Stimulated activated CD4-positive, alpha-beta T cell treated with anti-CD3 and anti-CD28 coated beads, TNF-alpha, amount 100 ng/mL, for 1 hour (primary cell): ENCODE measurements at places on chromosomes 7 and 10.

GRCh38 chr7:142745091-142745635 lies 4.1 kb upstream of the PRSS1 start:
- DNase-seq, result no peak

DNA sequence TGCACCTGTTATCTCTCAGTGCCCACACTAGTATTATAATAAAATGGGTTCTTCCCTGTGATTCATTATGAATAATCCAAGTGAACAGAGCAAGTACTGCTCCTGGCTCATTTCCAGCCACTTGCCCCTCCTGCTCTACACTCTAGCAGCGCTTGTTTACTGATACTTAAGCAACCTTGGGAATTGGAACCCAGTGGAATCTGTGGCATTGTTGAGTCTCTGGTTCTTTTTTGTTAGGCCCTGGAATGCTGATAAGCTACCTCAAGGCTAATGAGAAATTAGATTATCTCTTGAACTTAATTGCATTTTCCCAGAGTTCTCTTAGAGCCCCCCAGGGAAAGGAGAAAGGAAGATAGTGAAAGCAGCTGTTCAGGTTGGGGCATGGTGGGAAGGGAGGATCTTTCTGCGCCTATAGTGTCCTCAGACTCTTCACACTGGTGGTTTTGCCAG lies 34.0 kb downstream of the PRKAR2B start:
- DNase-seq, result no peak

GRCh38 chr7:111990643-111991042 lies 215.6 kb downstream of the DOCK4 start:
- DNase-seq, result no peak

GRCh38 chr10:110711382-110711781 lies 67.2 kb downstream of the RBM20 start:
- DNase-seq, result no peak

DNA sequence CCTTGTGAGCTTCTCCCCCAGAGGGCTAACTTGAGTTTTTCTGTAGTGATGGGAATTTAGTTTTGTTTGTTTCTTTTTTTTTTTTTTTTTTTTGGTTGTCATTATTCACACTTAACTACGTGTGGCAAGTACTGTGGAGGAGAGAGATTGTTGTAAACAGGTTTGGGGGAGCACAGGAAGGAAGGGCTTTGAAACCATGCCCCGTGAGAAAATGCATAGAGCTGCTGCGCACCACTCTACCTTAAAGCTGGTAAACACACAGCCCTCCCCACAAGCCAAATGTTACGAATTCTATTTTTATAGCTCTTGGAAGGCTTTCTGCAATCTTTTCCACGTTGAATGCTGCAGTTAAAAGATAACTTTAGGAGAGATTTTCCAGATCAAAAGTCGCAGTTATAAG lies 76.2 kb downstream of the ZNF22 start:
- no peak for DNase-seq

DNA sequence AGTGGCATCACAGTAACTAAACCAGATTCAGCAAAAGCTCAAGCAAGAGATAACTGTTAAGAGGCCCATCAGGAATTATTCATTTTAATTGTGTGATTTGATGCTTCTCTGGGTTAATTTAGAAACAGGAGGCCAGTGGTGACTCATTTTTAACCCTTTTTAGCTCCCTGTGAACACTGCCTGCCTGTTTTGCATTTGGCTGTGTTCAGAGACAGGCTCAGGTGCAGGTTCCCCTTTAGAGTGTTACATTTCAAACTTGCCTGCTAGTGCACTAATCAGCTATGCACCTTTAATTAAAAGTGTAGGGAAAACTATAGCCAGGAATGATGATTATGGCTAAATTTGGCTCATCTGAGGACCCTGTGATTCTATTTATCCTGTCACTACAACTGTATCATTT lies 6.5 kb downstream of the STAMBPL1 start:
- no peak for DNase-seq

- no peak for DNase-seq
Observed at GRCh38 chr7:5139998-5140397, 50.0 kb upstream of the WIPI2 start.

DNA sequence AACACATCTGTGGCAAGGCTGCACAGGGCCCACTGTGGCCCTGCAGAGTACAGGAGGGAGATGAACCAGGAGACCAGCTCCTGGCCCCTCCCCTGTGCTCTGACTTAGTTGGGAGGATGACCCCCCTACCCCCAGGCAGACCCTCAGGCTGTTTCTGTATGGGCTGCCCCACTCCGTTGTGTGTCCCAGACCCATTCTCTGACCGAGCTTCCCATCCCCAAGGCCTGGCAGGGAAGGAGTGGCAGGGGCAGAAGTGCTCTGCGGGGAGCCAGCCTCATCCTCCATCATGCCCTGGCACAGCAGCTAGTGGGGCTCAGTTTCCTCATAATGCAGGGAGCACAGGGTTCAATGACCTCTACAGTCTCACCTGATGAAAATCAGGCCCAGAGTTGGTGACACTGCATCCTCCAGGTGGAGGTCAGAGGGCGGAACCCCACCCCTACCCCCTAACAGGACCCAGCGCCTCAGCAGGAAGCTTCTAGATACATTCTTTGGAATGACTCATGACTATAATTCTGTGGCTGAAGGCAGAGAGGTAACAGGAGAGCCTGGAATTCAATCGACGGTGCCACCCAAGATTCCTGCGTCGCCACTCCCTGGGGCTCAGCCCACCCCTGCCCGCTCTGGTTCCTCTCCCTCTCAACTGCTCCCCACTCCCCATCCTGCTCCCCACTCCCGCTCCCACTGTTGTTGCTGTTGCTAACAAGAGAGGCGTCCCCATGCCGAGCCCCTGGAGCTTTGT lies 18.2 kb downstream of the PODXL start:
- DNase-seq, result no peak

- DNase-seq, result no peak
Observed at GRCh38 chr7:5679813-5680473, 101.5 kb downstream of the RNF216 start.

GRCh38 chr10:100987685-100988049 lies 324 bp downstream of the TWNK start:
- DNase-seq, result no peak

DNA sequence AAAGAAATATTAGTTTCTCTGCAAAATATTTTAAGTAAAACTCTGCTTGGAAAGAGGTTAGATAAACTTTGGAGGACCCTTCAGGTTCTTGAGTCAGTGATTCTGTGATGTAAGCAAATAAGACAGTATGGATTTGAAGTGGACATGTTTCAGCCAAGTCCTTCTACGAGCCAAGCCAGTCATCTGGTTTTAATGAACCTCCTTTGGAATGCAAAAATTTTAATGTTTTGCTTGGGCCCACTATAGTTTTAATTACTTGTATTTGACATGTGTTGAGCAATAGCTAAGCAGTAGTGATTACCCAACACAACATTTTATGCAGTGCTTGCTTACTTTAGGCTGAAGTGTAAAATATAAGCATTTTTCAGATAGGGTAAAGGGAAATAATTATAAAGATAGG lies 296.3 kb upstream of the SEMA3D start:
- no peak for DNase-seq

DNA sequence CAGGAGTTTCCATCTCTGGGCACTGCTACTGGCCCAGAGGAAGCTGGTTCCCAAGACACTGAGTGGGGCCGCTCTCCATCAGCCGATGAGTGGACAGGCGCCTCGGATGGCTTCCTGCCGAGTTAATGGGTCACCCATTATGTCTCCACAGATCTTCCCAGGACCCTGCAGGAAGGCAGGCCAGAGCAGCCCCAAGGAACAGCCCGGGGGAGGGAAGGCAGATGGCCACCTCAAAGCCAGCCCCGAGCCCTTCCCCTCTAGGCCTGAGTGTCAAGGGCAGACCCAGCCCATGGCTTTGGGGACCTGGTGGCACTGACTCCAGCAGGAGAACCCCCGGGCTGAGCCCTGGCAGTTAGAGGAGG lies 3.4 kb upstream of the LFNG start:
- no peak for DNase-seq

DNA sequence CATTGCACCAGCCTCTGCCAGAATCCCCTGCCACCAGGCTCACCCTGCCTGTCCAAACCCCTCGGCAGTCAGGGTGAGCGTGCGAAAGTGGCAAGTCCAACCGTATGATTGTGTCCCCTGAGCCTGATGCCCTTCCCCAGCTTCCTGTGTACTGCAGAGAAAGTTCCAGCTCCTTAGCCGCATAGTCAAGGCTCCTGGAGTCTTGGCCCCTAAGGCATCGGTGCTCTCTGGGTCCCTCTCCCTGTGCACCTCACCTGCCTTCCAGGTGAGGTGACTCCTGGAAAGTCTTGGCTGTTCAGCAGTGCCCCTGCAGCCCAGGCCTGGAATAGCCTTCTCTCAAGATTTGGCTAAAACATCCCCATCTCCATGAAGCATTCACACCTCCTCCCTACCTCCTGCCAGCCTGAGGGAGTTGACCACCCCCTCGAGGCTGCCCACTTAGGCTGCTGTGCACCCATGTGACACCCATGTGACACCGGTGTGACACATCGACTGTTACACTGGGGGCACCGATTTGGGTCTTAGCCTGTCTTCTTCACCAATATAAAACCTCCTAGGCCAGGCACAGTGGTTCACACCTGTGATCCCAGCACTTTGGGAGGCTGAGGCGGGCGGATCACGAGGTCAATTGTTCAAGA lies 56.1 kb upstream of the ELN start:
- no peak for DNase-seq

GRCh38 chr7:149868623-149869290 lies 5.0 kb upstream of the ATP6V0E2 start:
- DNase-seq, result no peak

- DNase-seq, result no peak
Observed at GRCh38 chr7:39746103-39746819, 122.9 kb downstream of the RALA start.

DNA sequence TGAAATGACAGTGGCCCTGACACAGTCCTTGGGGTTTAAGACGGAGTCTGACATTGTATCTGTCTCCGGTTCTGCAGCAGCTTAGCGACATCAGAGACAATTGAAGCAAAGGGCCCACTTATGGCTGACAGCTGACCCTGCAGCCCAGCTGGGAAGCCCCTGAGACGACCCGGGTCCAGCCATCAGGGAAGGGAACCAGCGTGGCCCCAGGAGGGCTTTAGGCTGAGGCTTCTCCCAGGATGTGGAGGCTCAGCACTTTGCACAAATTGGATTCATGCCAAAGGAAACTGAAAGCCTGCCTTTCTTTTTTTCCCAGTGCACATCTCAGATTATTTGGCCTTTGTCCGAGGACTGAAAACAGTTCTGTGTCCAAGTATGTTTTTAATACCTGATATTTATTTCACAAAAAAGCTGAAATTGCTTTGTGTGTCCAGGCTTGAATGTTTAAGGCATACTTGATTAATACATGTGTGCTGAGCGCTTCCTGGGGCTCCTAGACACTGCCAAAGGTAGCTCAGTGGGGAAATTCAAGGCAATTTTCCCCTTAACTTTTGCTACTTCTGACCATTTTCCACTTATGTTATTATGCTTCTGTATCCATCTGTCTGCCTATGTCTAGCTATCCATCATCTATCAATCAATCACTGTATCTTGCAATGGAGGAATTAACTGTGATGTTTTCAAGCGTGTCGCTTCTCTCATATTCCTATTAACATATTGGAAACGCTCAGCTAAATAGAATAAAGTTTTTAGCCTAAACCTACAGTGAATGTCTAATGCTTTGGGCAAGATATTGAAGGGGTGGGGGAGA lies 34.8 kb downstream of the KLF6 start:
- no peak for DNase-seq
